ENCODE measurements at places on chromosomes 7 and 10. TPM values are rescaled to one million over a fixed set of nuclear protein-coding genes. Genes with fewer than 3 reads are reported as not detected.

PAX4 gene
- not detected for total RNA-seq

NPC1L1 gene
- total RNA-seq: 0.21 TPM

HOXA3 gene
- total RNA-seq: 4.6 TPM

MEST gene
- 34.7 TPM for total RNA-seq

MSS51 gene
- 2.7 TPM for total RNA-seq

SPDYE8 gene
- total RNA-seq: not detected

ADAM22 gene
- total RNA-seq: 2.7 TPM

FAM20C gene
- total RNA-seq: 42.9 TPM

LMBR1 gene
- total RNA-seq: 71.1 TPM
